NCI-H524 treated with DMSO at 0.1 percent for 48 hours (cell line): ENCODE measurements at places on chromosomes 7 and 10.

GRCh38 chr7:5780801-5781496 lies 514 bp downstream of the RNF216 start:
- DNase-seq, result no peak

DNA sequence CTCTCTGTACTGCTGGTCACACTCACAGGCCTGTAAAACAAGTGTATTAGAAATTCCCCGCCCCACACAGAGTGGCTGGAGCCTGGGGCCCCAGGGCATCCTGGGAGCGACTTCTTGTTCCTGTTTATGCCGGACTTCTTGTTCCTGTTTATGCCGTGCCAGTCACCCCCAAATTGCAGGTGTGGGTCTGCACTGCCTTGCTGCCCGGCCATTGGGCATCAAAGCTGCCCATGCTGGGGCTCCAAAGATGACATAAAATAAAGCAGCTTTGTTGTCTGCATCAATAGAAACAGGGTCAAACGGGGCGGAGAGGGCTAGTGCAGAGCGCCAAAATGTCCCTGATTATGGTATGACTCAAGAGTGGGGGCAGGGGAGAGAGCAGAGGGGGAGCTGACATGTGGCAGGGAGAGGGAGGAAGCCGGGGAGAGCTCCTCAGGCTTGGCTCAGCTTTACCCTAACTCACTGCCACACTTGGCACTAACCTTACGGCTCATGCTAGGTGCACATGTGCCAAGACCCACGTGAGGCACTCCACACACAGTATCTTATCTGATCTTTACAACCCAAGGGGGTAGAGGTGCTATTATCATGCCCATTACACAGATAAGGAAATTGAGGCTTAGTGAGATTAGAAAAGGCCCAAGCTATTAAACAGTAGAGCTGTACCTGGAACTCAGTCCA lies 98.4 kb downstream of the PIP4K2A start:
- DNase-seq, result no peak

- no peak for DNase-seq
These were observed 5.2 kb downstream of the MARVELD1 start for GRCh38 chr10:97718659-97719142.

- DNase-seq, result no peak
These were observed 61.9 kb downstream of the MKI67 start for GRCh38 chr10:128064108-128064969.

DNA sequence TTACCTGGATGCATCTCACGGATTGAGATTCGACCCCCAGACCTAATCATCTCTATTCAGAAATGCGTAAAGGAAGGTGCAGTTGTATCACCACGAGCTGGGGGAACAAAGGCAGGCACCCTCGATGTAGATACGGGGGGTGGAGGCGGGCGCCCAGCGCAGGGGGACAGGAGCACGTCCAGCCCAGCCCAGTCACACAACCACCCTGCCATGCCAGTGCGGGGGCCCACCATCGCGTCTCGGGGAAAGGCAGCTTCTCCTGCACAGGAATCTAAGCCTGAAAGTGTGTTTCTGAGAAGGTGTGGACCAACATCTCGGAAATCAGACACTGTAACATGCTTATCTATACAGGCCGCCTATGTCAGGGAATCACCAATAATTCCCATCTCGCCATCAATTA lies 131.1 kb downstream of the DIP2C start:
- DNase-seq, result no peak

- no peak for DNase-seq
These were observed 2.1 kb downstream of the KIF5B start for GRCh38 chr10:32054094-32054493.

DNA sequence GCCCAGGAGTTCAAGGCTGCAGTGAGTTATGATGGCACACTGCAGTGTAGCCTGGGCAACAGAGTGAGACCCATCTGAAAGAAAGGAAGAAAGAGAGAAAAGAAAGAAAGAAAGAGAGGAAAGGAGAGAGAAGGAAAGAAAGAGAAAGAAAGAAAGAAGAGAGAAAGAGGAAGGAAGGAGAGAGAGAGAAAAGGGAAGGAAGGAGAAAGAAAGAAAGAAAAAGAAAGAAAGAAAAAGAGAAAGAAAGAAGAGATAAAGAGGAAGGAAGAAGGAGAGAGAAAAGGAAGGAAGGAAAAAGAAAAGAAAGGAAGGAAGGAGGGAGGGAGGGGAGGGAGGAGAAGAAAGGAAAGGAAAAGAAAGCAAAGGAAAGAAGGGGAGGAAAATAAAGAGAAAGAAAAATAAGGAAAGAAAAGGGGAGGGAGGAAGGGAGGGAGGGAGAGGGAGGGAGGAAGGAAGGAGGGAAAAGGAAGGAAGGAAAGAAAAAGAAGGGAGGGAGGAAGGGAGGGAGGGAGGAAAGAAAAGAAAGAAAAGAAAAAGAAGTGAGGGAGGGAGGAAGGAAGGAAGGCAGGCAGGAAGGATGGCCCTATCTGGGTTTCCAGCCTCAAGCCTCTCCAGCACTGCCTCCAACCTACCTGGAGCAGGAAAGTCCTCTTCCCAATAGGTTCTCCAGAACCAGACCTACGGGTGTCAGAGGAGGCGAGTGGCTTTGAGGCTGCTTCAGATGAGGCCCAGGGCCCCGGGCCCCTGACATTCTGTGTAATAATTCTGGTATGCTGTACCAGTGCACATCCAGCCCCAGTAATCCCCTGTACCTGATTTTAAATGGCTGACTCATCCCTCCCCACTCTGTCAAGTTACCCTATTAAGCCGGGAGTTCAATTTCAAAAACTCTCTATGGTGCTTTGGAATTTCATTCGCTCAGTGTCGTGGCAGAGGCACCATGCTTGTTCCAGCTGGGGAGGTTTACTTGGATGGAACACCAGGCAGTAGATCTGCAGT lies 6.8 kb upstream of the PARD3 start:
- no peak for DNase-seq

GRCh38 chr10:63836666-63837442 lies 315.7 kb downstream of the REEP3 start:
- DNase-seq, result no peak
